Stimulated activated CD4-positive, alpha-beta T cell treated with anti-CD3 and anti-CD28 coated beads, Interleukin-4, amount 100 ng/mL, for 4 hours (primary cell): ENCODE measurements at places on chromosomes 4 and X.

DNA sequence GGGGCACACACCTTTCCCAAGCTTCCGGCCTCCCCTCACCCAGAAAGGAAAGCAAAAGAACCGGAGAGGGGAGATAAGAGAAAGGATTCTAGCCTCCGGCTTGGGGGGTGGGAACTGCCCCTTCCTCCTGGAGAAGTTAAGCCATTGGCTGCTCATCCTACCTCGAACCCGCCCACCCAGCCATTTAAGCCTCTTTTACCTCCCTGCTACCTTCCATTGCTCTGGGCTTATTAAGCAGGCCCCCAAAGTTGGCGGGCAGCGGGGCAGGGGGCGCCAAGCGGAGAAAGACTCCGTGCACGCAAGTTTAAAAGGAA, 2.3 kb downstream of the MAML3 start:
- DNase-seq, result peak; percentile 42

DNA sequence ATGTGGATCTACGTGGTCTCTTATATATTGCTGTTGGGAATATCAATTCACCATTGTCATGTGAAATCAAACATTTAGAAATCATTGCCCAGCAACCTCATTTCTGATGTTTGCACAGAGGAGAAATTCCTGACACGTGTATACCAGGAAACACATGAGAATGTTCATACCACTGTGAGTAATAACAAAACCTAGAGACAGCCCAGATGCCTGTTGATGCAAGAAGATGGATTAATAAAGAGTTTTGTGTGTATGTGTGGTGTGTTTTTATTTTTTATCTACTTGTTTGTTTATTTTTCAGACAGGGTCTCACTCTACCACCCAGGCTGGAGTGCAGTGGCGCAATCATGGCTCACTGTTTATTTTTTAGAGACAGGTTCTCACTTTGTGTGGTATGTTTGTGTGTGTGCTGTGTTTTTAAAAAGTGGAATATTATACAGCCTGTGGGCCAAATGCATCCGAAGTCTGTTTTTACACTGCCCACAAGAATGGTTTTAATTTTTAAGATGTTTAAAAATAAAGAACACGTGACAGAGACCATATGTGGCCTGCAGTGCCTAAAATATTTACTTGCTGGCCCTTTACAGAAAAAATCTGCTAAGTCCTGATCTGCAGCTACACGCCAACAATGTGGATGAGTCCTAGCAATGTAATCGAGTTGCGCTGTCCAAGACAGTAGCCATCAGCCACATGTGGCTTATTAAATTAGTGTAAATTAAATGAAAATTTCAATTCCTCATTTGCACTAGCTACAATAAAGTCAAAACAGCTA, 39.2 kb downstream of the TXLNG start:
- no peak for DNase-seq

- DNase-seq, result no peak
Observed at GRCh38 chrX:23980011-23980441, 47.0 kb downstream of the KLHL15 start.

DNA sequence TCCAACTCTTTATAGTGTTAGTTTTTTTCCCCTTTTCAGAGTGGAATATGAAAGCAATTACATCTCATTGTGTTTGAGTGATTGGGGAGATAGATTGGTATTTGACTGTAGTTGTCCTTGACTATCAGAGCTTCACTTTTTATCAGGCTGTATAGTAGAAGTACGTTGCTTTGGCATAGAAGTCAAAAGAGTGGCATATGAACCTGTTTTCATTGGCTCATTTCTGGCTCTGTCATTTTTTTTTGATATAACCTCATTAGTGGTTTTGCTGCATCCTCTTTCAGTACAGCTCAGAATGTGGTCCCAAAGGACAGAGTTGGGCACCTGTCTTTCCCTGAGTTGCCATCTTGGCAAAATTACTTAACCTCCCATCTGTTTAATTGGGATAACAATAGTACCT, 1.4 kb downstream of the TMA16 start:
- DNase-seq, result no peak

- no peak for DNase-seq
Observed at GRCh38 chrX:149903889-149904748, 23.1 kb downstream of the MAGEA8 start.
